Left lung (tissue), 14 donors: ENCODE measurements at places on chromosomes 5 and 9.

GRCh38 chr9:100229561-100229960 lies 123.2 kb downstream of the TEX10 start:
- H3K36me3 ChIP-seq: peaks cover 13% of the 10 kb centered on the region
- no peak overlapping the region for H3K4me3 ChIP-seq
- no peak for DNase-seq
- no peaks in the 10 kb centered on the region for H3K27me3 ChIP-seq
- no peak overlapping the region for H3K27ac ChIP-seq

GRCh38 chr5:39194466-39195136 lies 24.8 kb downstream of the FYB1 start:
- DNase-seq: no peak
- no peaks in the 10 kb centered on the region for H3K36me3 ChIP-seq
- H3K4me1 ChIP-seq: peaks cover 90% of the 10 kb centered on the region
- H3K27ac ChIP-seq: peak overlapping the region; percentile 16

GRCh38 chr5:91328743-91329142 lies 54.4 kb downstream of the ARRDC3 start:
- H3K36me3 ChIP-seq: no peaks in the 10 kb centered on the region
- DNase-seq: no peak
- peaks cover 2% of the 10 kb centered on the region for H3K4me1 ChIP-seq
- H3K4me3 ChIP-seq: no peak overlapping the region
- H3K27me3 ChIP-seq: no peaks in the 10 kb centered on the region

GRCh38 chr9:25716220-25716872 lies 38.1 kb upstream of the TUSC1 start:
- H3K36me3 ChIP-seq: no peaks in the 10 kb centered on the region
- no peaks in the 10 kb centered on the region for H3K27me3 ChIP-seq
- peak; percentile 25 for DNase-seq
- H3K27ac ChIP-seq: no peak overlapping the region

- H3K27ac ChIP-seq: no peak overlapping the region
- H3K4me3 ChIP-seq: no peak overlapping the region
- DNase-seq: peak; percentile 7
- no peaks in the 10 kb centered on the region for H3K27me3 ChIP-seq
- H3K36me3 ChIP-seq: no peaks in the 10 kb centered on the region
Measured at GRCh38 chr9:115883467-115884329, 269.9 kb upstream of the PAPPA start.
